ENCODE measurements at places on chromosomes 13 and 19. TPM values are rescaled to one million over a fixed set of nuclear protein-coding genes. Genes with fewer than 3 reads are reported as not detected.

ETV2 gene
- 0.70 TPM for total RNA-seq

SMIM17 gene
- total RNA-seq = not detected

GTPBP3 gene
- total RNA-seq = 37.7 TPM

KLK14 gene
- total RNA-seq = 0.76 TPM

ATP4A gene
- total RNA-seq = not detected

PSG1 gene
- not detected for total RNA-seq

SPRED3 gene
- 5.5 TPM for total RNA-seq

AXL gene
- total RNA-seq = 0.17 TPM

ATP8B3 gene
- total RNA-seq = 9.6 TPM
